ENCODE measurements at places on chromosomes 7 and 10.

DNA sequence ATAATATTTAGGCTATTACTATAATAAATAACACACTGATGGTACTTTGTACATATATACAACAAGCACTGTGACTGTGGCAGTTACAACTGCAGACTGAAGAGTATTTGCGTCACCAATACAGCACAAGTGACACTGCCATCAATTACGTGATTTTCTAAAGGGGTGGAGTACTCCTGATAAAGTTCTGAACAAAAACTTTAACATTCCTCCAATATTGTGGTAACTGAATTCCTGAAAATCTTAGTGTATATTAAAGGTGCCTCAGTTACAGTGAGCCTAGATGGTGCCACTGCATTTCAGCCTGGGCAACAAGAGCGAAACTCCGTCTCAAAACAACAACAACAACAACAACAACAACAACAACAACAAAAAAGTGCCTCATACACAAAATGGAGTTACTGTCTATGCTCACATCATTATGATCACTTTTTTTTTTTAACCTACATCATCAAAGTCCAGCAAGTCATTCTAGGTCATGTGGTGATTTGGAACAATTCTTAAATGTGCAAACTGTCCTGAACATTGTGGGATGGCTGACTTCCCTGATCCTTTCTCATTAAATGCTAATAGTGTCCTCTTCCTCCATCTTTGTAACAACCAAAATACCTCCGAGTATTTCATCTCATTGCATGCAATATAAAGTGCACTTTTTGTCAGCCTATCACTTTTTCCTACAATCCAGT, 15.1 kb downstream of the BRAF start:
- DNase-seq, result no peak

- DNase-seq, result no peak
These were observed 42.7 kb upstream of the DPYSL4 start for GRCh38 chr10:132144086-132144485.

GRCh38 chr7:90532231-90532929, 62.9 kb downstream of the PTTG1IP2 start:
- DNase-seq, result no peak

DNA sequence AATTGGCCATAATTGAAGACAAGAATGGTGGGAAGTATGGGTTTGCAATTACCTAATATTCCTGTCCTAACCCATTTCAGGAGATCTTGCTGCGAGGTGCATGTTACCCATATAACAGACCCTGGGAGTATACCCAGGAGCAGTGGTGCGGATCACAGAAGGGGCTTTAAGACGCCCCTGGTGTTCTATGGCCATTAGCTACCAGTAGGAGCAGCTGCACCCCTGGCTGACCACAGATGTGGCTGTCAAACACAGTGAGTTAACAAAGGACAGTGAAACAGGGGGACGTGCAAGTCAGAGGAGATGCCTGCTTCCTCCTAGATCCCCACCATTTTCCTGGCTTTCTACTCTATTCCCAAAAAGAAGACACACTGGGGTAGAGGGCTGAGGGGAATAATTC, 25.2 kb downstream of the AOC1 start:
- DNase-seq, result no peak

- peak; percentile 44 for DNase-seq
These were observed 8.1 kb upstream of the SH2D4B start for GRCh38 chr10:80529604-80530003.

DNA sequence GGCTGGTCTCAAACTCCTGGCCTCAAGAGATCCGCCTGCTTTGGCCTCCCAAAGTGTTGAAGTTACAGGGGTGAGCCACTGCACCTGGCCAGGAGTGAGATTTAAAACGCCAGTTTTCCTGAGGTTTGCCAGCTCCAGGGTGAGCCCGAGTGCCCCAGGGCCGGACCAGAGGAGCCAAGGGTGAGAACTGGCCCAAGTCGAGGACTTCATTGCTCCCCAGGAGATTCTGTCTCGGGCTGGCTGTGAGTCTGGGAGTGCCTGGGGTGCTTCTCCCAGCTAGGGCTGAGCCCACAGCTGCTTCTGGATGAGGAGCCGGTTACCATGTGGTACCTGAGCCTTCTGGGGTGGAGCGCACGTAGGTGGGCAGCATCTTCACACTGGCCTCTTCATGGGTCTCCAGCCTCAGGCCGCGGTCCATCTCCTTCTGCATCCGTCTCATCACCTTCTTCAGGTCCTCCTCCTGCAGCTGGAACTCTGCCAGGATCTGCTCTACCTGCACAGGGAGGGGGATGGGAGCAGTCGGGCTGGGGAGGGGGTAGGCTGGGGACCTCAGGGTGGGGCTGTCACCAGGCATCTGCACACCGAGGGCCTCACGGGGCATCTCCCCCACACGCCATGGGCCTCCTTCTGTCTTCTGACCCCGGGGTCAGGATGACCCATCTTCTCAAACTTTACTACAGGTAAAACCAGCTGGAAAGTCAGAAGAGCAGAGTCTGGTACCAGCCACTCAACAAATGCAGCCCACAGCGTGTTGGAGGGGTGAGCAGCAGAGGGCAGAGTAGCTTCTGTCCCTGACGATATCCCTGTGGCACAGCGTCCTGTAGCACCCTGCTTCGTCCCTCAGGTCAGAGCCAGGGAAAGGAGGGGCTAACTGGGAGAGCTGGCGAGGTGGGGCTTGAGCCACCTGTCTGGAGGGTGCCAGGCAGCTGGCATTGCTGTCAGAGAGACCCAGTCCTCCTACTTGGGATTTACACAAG, 12.1 kb upstream of the MYL7 start:
- DNase-seq, result no peak

DNA sequence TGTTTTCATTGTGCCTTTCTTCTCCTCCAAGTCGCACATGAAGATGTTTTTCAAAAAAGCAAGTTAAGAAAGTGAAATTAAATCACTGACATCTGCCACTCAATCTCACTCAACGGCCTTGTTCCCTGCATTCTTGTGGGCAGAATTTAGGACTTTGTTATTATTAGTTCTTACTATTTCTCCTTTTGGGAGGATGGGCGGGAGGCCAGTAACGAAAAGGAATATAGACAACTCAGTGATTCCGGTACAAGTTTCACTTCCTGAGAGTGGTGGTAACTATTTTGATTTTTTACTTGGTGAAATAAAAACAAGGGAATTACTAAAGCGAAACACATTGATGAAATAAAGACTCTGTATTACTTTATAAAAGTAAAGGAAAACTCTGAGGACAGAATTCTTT, 231.9 kb upstream of the HABP2 start:
- peak; percentile 85 for DNase-seq

DNA sequence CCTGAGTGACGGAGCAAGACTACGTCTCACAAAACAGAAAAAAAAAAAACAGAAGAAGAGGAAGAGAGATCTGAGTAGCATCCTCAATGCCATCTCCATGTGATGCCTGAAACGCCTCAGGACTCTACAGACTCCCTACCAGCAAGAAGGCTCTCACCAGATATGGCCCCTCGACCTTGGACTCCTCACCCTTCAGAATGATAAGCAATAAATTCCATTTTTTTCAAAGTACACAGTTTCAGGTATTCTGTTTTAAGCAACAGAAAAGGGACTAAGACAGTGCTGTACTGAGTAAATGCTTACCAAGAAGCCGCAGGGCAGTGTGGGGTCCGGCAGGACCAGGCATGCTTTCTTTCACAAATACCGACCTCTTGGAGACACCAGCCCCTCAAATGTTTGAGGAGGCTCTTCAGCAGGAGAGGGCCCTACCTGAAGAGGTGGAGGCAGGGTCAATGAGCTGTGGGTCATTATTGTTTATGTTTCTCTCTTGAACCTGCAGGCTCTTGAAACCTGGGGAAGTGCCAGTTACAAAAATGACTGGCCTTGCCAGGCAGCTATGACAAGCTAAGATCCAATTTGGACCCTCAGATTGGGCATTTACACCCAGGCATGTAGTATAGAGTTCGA, 204.1 kb upstream of the LYZL1 start:
- no peak for DNase-seq

- no peak for DNase-seq
These were observed 58.5 kb upstream of the CARD11 start for GRCh38 chr7:3102159-3102558.

DNA sequence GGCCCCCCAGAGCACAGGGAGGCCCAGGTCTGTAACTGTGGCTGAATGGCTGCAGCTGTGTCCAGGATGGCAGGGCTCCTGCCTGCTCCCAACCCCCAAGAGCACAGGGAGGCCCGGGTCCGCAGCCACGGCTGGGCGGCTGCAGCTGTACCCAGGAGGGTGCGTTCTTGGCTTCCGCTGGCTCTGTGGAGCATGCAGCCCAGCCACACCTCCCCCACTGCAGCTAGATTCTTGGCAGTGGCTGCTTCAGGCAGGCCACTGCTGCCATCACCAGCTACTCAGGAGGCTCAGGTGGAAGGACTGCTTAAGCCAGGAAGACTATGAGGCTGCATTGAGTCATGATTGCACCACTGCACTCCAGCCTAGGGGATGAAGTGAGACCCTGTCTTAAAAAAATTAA, 27.9 kb downstream of the C7orf25 start:
- DNase-seq, result no peak

GRCh38 chr7:91019686-91020385, 244.4 kb upstream of the FZD1 start:
- no peak for DNase-seq

DNA sequence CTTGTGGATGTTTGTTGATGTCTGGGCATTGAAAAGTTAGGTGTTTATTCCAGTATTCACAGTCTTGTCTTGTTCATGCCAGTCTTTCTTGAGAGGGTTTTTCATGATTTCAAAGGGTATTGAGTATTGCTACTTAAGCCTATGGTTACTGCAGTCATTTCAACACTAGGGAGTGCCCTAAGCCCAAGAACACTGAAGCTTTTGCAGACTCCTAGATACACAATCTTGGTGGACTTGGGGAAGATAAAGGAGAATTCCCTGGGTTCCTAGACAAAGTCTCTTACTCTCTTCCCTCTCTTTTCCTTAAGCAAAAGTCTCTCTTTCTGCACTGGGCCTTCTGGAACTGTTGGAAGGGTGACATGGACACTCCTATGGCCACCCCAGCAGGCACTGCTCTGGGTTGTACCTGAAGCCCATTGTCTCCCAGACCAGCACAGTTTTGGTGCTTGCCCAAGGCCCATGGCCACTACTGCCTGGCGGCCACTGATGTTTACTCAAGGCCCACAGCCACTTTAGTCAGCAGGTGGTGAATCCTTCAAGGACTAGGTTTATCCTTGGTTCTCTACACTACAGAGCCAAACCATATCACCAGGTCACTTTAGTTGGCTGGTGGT, 24.9 kb downstream of the SAMD9 start:
- DNase-seq, result peak; percentile 47

DNA sequence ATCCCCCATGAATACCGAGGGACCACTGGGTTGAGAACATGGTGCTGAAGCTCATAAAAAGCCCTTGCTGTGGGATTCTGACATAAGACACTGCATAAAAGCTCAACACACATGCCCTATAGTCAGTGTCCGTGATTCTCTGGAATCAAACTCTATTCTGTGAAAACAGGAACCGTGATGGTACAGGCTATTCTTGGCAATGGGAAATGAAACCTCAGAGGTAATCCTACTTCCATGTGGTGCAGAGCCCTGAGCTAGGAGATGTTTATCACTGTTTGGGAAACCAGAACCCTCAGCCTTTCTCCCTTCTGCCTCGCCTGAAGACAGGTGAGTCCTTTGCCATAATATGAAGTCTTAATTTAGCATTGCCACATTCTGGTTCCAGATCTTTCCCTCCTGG, 80.8 kb upstream of the PRSS1 start:
- peak; percentile 49 for DNase-seq

- no peak for DNase-seq
These were observed 68.7 kb upstream of the C10orf120 start for GRCh38 chr10:122768389-122768745.

DNA sequence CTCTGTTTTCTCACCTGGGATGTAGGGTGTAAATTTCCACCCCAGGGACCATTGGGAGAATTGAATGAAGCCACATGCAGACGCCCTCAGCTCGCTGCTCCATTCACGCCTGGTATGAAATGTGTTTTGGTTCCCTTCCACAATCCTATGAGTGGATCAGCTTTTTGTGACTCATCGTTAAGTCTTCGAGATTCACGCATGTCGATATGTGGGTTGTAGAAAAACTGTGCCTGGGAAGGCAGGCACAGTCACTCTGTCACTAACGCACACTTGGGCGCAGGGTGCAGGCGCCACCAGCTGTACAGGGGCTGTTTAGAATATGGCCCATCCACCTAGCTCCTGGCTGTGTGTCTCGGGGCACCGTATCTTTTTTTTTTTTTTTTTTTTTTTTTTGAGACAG, 64.2 kb upstream of the SH2B2 start:
- no peak for DNase-seq
